Osteocyte (in vitro differentiated cells): ENCODE measurements at places on chromosomes 16 and 17.

- no peak for DNase-seq
Observed at GRCh38 chr17:66784621-66785364, 50.1 kb upstream of the CACNG5 start.

DNA sequence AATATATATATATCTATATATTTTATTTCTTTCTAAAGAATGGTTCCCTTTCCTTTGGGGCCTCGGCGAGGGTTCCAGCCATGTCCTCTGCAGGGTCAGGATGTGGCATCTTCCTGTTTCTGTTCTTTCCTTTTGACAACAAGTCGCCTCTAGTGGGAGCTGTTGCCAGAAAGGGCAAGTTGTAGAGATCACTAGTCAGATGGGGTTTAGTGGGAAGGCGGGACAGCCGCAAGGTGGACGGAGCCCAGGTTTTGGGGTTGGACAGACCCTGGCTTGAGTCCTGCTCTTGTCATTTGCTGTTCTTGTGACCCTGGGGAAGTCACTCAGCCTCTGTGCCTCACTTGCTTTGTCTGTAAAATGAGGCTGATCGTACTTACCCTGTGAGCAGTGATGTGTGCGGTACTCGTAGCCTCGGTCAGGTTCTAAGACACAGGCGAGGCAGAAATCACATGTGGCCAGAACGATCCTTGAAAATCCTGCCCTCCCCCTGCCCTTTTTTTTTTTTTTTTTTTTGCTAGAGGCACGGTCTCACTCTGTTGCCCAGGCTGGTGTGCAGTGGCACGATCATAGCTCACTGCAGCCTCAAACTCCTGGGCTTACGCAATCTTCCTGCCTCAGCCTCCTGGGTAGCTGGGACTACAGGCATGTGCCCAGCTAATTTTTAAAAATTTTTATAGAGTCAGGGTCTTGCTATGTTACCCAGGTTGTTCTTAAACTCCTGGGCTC lies 80.1 kb downstream of the ABCC6 start:
- DNase-seq, result no peak

GRCh38 chr16:70683146-70683944 lies 2.5 kb downstream of the MTSS2 start:
- no peak for DNase-seq

DNA sequence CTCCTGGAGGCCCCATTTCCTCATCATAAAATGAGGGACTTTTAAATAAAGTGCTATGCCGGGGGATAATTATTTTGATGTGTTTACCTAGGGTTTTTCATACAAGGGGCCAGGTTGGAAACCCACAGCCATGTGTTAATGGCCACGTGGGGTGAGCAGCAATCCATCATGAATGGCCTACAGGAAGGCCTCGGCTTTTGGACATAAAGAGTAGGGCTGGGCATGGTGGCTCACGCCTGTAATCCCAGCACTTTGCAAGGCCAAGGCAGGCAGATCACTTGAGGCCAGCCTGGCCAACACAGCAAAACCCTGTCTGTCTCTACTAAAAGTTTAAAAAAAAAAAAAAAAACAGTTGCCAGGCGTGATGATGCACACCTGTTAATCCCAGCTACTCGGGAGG lies 40.3 kb downstream of the MEAK7 start:
- peak; percentile 38 for DNase-seq

- no peak for DNase-seq
Observed at GRCh38 chr17:70369391-70369790, 200.1 kb downstream of the KCNJ2 start.
